ENCODE measurements at places on chromosomes 7 and 10.

- DNase-seq: peak; percentile 98
Measured at GRCh38 chr7:13920053-13920697, 69.3 kb downstream of the ETV1 start.

- peak; percentile 80 for DNase-seq
Measured at GRCh38 chr10:69123306-69123746, 652 bp upstream of the VPS26A start.

GRCh38 chr7:22542669-22543068, 42.7 kb upstream of the STEAP1B start:
- no peak for DNase-seq

DNA sequence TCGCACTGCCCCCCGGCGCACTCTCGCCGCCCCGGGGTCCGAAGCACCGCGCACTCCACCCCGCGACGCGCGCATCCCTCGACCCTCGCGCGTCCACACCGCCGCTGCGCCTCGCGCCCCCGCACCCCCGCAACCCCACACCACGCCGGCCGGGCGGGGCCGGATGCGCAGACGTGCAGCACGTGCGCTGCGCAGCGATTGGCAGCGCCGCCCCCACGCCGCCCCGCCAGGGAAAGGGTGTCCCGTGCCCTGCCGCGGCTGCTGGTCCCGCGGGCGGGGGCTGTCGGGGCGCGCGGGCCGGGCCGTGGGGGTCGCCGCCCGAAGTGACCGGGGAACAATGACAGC, 53.7 kb upstream of the KDM7A start:
- peak; percentile 38 for DNase-seq

GRCh38 chr10:131935260-131935659, 34.5 kb downstream of the PPP2R2D start:
- DNase-seq: no peak

GRCh38 chr10:125087191-125087896, 73.0 kb downstream of the CTBP2 start:
- DNase-seq: no peak

GRCh38 chr7:41367967-41368882, 334.7 kb downstream of the INHBA start:
- DNase-seq: no peak

- no peak for DNase-seq
Measured at GRCh38 chr7:30562909-30563308, 31.8 kb upstream of the GARS1 start.

- no peak for DNase-seq
Measured at GRCh38 chr10:11209830-11210181, 192.1 kb downstream of the CELF2 start.

DNA sequence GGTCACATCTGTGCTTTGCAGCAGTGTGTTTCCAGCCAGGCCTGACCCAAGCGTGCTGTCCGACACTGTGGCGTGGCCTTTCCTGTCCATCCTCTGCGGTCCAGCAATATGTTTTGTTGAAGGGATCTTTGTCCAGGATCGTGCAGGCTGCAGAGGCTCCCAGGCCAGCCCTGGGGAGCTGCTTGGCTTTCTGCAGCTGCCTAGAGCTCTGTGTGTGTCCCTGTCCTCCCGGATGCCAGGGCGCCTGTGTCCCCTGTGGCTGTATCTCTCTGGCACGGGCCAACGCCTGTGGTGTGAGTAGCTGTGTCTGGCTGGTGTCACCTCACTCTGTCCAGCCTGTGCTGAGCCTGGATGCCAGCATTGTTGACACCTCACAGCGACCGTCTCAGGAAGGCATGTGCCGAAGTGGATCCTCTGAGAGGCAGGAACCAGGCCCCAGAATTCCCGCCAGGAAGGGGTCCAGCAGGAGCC, 94.5 kb downstream of the INPP5A start:
- DNase-seq: no peak

Data from NCI-H1417 (cell line).